ENCODE measurements at places on chromosomes 4 and X.
A peak's percentile ranks its signal among the peaks of the same experiment; 100 is the strongest.

- no peak for DNase-seq
Observed at GRCh38 chrX:65241059-65241721, 264.9 kb upstream of the ZC4H2 start.

GRCh38 chr4:42101446-42101975 is 50.9 kb downstream of the BEND4 start:
- no peak for DNase-seq

DNA sequence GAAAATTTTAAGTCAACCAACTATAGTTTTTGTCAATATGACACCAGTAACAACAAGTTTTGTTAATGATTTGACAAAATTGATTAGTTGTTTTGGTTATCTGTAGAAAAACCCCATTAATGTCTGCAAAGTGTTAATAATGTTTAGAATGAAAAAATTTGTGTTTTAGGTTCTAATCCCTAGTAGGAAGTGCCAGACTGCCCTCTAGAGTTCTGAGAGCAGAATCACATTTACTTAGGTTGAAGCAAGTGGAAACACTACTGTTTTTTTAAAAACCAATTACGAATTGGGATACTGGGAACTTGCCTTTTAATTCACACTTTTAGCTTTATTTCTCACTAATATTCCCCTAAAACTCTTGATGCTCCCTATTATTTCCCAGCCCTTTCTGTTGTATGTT is 101.1 kb upstream of the CYLC1 start:
- peak; percentile 26 for DNase-seq

DNA sequence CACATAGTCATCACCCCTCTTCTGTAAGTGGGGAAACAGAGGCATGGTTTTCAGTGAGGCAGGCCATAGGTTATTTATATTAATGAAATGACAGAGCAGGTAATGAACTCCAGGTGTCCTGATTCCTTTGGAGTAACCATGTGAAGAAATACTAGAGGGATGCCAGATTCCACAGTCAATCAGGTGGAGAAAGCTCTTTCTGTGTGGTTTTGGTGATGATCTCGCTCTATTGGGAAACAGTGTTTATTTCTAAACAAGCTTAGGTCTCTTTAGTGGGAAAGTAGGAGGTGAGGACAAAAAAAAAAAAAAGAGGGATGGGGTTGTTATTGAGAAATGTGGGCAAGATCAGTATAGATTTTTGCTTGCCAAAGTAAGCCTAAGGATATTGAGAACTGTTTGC is 12.2 kb downstream of the DOCK11 start:
- DNase-seq: no peak

DNA sequence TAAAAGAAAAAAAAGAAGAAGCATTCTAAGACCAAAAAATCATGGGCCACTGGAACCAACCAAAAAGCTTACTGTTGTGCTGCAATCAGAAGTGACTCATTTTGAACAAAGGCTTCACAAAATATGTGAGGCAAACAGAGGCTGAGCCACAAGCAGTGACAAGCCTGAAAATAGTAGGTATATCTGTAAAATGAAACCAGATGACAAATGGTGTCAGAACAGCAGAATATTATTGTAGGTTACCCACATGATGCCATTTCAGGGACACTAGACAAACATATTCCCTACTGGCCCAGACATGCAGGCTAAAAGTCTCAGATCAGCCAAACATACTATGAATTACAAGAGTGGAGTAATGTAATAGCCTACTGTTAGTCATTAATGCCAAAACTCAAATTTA is 1301.8 kb upstream of the DIAPH2 start:
- peak; percentile 75 for DNase-seq

- DNase-seq: no peak
Observed at GRCh38 chrX:68193786-68194185, 239.5 kb downstream of the OPHN1 start.

GRCh38 chrX:24886916-24887315 is 128.8 kb downstream of the ARX start:
- no peak for DNase-seq

GRCh38 chr4:37662251-37662650 is 23.9 kb downstream of the RELL1 start:
- no peak for DNase-seq

GRCh38 chr4:127843704-127844600 is 36.7 kb upstream of the PLK4 start:
- no peak for DNase-seq

GRCh38 chr4:60945641-60946040 is 254.5 kb upstream of the ADGRL3 start:
- DNase-seq: no peak

- no peak for DNase-seq
Observed at GRCh38 chr4:92304606-92305005, 840 bp downstream of the GRID2 start.

- DNase-seq: peak; percentile 2
Observed at GRCh38 chr4:134200811-134201215, 776 bp downstream of the PABPC4L start.

- DNase-seq: peak; percentile 2
Observed at GRCh38 chr4:179182741-179183140, 1740.5 kb upstream of the AGA start.

DNA sequence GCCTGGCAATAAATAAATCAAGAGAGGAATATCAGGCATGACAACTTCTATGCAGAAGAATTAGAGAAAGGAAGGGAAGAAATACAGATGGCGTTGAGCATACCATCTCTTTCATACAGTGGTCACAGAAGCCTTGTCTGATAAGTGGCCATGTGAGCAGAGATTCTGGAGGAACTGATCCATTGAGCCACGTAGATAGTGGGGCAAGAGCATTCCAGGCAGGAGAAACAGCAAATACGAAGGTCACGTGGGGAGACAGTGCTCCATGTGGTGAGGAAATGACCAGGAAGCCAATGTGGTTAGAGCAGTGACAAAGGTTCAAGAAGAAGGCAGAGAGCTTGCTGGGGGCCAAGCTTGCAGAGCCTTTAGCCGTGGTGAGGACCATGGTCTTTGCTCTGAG is 226.7 kb upstream of the NOCT start:
- no peak for DNase-seq

DNA sequence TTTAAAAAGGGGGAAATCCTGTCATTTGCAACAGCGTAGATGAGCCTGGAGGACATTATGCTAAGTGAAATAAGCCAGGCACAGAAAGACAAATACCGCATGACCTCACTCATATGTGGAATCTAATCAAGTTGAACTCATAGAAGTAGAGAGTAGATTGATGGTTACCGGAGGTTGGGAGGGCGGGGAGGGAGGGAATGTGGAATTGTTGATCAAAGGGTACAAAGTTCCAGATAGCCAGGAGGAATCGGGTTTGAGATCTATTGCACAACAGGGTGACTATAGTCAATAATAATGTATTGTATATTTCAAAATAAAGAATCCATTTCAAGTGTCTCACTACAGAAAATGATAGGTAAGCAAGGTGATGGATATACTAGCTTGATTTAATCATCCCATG is 393.2 kb downstream of the BCOR start:
- DNase-seq: no peak

Data from NCI-H2081 (cell line).